Non-pigmented ciliary epithelial cell (primary cell): ENCODE measurements at places on chromosomes 5 and 9.

GRCh38 chr5:177477701-177478477, 4.5 kb upstream of the DBN1 start:
- no peak for DNase-seq

DNA sequence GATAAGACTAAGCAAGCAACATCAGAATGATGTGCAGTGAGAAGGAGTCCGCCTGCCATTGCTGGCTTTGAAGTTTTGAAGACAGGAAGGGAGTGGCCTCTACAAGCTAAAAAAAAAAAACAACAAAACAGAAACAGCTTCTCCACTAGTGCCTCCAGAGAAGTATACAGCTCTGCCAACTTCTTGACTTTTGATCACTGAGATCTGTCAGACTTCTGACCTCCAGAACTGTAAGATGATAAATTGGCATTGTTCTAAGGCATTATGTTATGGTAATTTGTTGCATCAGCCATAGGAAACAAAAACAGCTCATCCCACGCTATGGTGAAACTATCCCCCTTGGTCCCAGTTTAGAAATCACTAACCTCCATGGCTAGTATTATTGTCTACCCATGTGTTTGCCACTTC, 131.0 kb upstream of the VCAN start:
- no peak for DNase-seq

DNA sequence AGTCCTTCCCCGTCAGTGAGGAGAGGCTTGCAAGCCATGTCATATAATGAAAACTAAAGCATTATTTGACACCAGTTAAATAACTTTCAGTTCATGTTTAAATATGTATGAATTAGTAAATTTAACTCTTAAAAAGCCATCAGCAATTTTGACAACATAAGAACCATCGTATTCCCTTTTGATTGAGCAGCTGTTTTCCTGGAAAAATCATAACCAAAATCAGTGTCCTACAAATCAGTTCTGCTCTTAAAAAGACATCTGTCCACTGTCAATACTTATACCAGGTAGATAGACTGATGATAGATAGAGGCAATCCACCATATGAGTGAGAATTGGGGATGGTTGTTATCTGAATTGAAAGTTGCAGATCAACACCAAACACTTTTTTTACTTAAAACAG, 2.3 kb downstream of the DIRAS2 start:
- DNase-seq, result no peak

DNA sequence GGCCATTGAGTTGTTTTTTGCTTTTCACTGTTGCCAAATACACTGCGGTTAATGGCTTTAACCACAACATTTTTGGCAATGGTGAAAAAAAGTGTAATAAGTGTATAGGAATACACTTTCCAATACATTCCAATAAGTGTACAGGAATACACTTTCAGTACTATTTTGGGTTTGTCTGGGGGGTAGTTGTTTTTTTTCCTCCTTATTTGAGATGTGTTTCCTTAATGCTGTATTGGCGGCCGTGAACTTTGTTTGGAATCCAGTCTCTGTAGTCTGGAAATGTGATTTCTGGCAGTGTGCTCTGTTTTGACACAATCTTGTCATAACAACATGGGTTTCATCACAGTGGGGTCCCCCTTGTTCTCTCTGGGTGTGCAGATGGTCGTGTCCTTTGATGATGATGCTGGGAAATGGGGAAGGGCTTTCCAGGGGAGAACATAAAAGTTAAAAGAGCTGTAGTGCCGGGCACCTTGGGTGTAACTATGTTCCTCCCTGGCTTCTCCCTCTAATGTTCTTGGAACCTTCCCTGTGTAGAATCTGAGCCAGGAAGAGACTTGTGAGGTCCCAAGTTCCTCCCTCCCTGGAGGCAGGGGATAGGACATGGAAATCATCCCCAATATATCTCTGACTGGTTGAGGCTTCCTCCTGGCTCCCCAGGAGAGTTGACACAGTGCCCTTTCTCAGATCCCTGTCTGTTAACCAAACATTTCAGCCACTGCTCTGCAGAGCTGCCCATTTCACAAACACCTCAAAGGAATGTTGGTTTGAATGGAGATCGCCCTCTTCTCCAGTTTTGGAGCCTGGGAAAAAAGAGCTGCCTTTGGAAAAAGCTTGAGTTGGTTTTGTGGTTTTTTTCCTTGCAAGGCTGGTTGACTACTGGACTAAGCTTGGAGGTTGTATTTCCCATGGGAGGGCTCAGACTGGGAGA, 44.8 kb downstream of the RCL1 start:
- DNase-seq, result peak; percentile 68

- no peak for DNase-seq
Measured at GRCh38 chr5:115295777-115296123, 704 bp downstream of the CCDC112 start.

DNA sequence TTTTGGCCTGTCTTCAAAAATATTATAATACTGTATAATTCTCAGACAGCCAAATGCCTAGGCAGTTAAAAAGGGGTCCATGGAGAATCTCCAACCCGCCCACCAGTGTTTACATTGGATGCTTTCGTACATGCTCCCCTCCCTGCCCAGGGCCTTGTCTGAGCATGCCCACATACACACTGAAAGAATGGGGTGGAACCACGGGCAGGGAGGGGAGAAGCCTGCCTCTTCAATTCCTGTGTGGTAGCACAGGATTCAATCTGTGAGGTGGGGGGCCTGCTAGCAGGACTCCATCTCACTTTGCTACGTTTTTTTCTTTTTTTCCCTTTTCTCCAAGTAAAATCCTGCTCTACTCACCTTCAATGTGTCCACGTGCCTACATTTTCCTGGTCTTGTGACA, 314.7 kb upstream of the GRAMD2B start:
- no peak for DNase-seq

- DNase-seq, result no peak
Measured at GRCh38 chr5:176144508-176144907, 93.7 kb upstream of the SIMC1 start.

DNA sequence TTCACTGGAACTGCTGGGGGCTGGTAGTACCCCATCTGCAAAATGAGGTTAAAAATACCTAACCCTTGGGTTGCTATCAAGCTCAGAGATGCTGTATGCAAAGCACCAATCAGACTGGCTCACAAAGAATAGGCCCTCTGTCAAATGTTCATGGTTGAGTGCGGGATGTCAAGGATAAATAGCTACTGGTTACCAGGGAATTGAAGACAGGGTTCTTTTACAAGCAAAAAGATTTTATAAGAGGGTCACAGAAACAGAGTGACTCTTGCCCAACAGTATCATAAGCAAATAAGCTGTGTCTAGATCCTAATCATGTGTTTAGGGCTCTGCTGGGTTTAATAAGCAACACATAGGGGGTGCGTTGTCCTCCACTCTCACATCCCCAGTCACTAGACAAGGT, 11.9 kb downstream of the SYK start:
- no peak for DNase-seq

GRCh38 chr5:150317048-150318003, 14.6 kb upstream of the ARSI start:
- peak; percentile 68 for DNase-seq

- no peak for DNase-seq
Measured at GRCh38 chr5:179930788-179931473, 23.2 kb upstream of the TBC1D9B start.

DNA sequence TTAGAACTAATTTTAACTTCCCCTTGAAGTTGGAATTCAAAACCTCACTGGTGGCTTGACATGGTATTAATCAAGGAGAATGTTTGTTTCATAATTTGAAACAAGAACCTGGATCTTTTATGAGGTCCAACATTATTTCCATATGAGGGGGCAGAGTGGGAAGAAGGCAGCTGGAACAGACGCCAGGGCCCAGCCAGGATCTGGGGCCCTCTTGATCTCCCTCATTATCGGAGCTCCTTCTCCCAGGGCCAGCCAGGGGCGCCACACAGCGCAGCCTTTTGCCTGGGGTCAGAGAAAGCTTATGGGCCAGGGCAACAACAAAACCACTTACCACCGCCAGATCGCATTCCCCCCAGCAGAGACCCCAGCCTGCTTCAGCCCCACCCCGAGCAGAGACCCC, 27.1 kb upstream of the NKD2 start:
- no peak for DNase-seq

DNA sequence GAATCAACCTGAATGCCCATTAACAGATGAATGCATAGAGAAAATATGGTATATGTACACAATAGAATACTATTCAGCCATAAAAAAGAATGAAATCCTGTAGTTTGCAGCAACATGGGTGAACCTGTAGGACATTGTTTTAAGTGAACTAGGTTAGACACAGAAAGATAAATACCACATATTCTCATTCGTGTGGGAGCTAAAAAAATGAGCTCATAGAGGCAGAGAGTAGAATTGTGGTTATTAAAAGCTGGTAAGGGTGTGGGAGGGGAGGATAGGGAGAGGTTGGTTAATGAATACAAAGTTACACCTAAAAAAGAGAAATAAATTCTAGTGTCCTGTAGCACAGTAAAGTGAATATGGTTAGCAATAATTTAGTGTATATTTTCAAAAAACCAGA, 23.5 kb downstream of the PTTG1 start:
- DNase-seq, result no peak

- DNase-seq, result no peak
Measured at GRCh38 chr5:168613996-168614395, 34.8 kb upstream of the PANK3 start.

DNA sequence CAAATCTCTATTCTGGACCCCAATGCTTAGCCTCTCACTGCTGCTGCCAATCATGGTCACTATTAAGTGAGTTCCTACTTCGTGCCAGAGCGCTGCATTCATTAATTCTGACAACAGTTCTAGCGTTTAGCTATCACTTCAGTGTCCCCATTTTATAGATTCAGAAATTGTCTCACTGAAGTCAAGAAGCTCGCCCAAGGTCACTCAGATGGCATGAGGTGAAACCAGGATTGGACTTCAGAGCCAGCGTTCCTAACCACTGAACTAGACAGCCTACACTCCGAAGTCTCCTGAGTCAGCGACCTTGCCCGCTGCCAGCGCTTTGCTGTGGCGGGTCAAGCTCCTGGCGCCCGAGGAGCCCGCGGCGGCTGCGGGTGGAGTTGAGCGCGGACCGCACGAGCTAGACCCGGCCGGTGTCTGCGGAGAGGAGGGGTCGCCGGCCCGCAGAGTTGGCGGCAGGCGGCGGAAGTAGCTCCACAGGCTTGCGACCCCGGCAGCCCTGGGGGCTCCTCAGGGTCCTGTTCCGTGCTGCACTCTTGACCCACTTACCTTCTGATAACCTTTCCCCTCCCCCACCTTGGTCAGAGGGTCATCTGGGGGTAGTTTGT, 2.1 kb upstream of the GABRB2 start:
- DNase-seq, result no peak

GRCh38 chr5:151130922-151131891, 26.4 kb downstream of the ANXA6 start:
- DNase-seq, result no peak

- DNase-seq, result no peak
Measured at GRCh38 chr5:123264394-123264793, 158.8 kb downstream of the CEP120 start.

GRCh38 chr5:149256451-149256850, 15.2 kb upstream of the AFAP1L1 start:
- peak; percentile 27 for DNase-seq

DNA sequence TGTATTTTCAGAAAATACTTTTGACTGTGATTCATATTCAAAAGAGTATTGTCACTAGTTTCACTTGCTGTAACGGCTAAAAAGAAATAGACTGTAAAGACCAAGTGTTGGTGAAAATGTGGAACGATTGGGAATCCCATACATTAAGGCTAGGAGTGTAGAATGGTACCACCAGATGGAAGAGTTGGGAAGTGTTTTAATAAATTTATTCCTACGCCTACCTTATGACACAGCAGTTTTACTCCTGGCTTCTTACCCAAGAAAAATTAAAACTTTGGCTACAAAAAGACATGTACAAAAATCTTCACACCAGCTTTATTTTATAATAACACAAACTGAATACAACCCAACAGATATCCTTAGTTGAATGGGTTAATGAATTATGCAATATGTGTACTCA, 256.2 kb downstream of the TAF11L14 start:
- DNase-seq, result no peak

- DNase-seq, result no peak
Measured at GRCh38 chr5:43469671-43470391, 13.8 kb downstream of the TMEM267 start.

DNA sequence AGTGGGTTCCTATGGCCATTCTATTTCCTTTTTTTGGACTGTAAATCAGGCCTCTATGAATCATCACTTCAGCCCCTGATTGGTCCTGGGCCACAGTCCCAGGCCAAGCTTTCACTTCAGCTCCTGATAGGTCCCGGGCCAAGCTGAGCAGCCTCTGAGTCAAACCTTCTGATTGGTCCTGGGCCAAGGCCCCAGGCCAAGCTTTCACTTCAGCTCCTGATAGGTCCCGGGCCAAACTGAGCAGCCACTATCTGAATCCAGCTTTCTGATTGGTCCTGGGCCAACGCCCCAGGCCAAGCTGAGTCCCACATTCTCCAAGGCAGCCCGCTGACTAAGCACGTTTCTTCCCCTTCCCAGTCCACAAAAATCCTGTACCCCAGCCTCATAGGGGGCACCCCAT, 1972.9 kb upstream of the ACO1 start:
- no peak for DNase-seq

DNA sequence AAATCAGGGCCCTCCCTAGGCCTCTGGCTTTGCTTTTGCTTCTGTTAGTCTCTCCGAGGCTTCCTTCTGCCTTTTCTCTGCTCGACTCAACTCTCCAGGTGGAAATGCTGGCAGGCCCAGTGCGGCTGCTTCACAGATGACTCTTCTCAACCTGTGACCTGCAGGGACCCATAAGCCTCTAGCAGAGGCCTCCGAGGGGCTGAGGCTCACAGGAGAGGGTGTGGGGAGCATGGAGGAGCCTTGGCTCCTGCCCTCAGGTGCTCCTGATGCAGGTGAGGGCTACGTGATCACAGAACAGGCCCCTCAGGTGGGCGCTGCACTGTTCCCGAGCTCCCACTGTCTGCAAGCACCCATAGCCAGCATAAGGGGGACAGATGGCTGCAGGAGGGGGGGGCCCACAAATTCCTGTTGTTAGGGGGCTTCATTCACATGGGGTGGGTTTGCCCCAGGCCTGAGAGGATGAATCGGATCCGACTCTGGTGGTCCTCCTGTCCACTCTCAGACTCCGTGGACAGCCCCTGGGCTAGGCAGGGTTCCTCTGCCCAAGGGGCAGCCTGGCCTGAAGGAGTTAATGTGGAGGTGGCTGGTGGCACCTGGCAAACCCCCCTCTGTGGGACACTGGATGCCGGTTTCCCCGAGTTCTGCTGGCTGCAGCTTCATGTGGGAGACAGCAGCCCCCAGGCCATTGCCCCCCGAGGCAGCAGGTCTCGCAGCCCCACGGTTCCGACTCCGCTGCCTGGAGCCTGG, 10.9 kb upstream of the FCN2 start:
- no peak for DNase-seq

DNA sequence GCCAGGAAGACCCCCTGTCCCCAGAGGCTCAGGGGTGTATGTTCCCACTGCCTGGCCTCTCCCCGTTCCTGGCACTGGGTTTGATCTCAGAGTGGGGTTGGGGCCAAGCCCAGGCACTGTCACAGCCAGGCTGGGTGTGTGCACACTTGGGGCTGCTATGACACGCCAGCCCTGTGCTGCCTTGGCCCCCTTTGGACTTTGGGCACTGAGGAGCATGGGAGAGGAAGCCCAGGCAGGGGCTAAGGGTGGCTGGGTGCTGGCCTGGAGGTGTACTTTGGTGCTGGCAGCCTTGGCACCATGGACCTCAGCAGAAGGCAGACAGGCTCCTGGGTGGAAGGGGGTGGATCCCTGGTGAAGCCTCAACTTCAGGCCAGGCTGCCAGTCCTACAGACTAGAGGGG, 223.6 kb upstream of the ISL1 start:
- DNase-seq, result no peak
